Stimulated activated CD8-positive, alpha-beta memory T cell treated with anti-CD3 and anti-CD28 coated beads, Interleukin-7, amount 100 ng/mL, for 4 hours (primary cell): ENCODE measurements at places on chromosomes 4 and X.

DNA sequence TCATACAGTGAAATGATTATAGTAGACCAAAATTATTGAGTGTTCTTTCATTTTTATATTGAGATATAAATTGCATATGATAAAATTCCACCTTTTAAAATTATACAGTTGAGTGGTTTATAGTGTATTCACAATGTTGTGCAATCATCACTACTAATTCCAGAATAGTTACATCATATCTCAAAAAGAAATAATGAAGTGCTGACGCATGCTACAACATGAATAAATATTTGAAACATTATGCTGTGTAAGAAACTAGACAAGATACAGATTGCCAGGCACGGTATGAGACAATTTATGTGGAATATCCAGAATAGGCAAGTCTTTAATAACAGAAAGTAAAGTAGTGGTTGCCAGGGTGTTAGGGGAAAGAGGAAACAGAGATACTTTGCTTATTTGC, 871.7 kb downstream of the FAM133A start:
- DNase-seq = no peak

- DNase-seq = no peak
These were observed 841 bp downstream of the MTNR1A start for GRCh38 chr4:186554539-186554913.

- DNase-seq = no peak
These were observed 252.7 kb downstream of the CENPC start for GRCh38 chr4:67292636-67293035.

GRCh38 chr4:66604192-66604591, 933.9 kb upstream of the EPHA5 start:
- no peak for DNase-seq

DNA sequence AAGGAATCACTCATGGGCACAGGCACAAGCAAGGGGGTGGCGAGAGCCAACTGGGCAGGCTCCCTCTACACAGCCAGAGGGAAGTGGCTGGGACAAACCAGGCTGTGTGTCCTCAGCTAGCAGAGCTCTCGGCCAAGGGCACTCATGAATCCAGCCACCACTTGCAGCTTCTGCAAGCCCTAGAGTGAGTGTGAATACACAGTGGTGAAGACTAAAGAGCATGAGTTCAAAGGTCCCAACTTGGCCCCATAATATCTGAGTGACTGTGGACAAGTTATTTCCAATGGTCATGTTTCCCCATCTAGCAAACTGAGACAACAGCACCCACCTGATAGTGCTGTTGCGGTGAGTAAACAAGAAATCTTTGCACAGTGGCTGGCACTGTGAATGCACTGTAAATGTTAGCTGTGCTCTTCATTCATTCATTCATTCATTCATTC, 51.7 kb downstream of the ADGRG2 start:
- DNase-seq = no peak

DNA sequence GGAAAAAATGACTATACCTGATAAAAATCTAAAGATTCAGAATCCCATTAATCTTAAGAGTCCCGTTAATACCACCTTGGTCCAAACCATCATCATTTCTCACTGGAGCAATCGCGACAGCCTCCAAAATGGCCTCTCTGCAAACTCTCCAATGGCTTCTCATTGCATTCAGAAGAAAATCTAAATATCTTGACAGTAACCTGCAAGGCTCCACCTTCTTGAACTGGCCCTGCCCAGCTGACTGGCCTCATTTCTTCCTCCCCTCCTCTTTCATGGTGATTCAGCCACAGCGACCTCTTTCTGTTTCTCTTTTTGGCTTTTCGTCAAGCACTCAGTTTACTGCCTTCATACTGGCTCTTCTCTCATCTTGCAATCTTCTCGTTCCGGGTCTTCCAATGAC, 56.2 kb upstream of the GPRIN3 start:
- no peak for DNase-seq

- no peak for DNase-seq
These were observed 106.3 kb upstream of the BOD1L1 start for GRCh38 chr4:13733817-13734216.

DNA sequence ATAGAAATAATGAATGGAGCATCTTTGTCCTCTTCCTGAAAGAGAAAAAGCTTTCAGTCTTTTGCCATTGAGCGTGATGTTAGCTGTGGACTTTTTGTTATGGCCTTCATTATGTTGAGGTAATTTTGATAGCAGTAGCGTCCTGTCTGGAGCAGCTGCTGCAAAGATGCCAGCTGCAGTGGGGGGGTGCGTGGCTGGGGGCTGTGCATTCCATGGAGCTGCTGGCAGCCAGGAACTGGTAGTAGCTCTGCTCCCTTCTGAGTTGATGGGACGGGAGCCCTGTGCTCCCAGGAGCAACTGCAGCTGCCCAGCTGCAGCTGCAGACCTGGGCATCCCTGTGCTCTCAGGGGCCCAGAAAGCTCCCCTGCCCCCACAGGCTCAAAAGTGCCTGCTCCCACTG, 50.4 kb downstream of the CCDC160 start:
- DNase-seq = no peak

DNA sequence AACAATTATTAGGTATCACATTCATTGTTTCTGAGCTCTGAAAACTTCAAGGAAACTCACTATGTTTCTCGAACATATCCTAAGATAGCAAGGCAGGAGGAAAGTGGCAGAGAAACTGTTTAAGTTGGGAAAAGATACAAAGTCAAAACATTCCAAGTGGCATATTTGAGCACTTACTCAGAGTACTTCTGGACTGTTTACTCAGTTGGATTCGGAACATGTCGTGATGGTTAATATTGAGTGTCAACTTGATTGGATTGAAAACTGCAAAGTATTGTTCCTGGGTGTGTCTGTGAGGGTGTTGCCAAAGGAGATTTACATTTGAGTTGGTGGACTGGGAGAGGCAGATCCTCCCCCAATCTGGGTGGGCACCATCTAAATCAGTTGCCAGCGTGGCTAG, 298.3 kb downstream of the IL1RAPL2 start:
- DNase-seq = no peak

- no peak for DNase-seq
These were observed 16.1 kb downstream of the CBR4 start for GRCh38 chr4:168993714-168994510.

DNA sequence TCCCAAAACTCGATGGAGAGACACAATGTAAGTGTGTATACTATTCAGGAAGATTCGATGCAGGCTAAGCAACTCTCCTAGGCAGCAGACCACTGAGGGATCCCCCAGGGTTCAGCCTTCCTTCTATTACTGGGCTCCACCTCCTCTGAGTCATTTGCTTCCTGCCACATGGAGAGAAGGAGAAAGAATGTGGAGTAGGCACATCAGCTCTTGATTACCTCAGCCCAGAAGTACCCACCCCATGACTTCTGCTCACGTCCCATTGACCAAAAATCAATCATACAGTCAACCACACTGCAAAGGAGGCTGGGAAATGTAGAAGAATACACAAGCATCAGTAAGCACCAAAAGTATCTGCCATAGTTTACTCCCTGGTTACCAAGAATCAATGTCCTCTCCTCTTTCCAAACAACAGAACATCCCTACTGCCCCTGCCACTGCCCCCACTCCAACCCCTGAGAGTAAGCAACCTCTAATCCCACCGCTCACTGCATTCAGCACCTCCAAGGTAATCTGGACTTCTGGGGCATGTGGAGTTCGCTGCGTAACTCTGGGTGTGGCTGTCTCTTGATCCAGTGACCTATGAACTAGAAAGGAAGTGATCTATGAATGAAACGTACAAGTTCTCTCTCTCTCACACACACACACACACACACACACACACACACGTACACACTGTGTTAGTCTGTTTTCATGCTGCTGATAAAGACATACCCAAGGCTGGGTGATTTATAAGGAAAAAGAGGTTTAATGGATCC, 91.2 kb upstream of the C1QTNF7 start:
- no peak for DNase-seq

DNA sequence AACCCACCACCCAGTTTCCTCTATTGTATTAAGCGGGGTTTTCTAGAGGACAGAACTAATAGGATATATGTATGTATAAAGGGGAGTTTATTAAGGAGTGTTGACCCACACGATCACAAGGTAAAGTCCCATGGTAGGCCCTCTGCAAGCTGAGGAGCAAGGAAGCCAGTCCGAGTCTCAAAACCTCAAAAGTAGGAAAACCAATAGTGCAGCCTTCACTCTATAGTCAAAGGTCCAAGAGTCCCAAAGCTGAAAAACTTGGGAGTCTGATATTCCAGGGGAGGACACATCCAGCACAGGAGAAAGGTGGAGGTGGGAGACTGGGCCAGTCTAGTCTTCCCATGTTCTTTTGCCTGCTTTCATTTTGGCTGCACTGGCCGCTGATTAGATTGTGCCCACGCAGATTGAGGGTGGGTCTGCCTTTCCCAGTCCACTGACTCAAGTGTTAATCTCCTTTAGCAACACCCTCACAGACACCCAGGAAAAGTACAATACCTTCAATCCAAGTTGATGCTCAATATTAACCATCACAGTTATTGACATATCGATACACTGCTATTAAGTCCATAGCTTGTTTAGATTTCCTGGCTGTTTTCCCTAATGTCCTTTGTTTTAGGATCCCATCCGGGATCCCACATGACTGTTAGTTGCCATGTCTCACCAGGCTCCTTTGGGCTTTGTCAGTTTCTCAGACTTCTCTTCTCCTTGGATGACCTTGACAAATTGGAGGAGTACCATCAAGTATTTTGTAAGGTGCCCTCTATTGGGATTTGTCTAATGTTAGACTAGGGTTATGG, 12.2 kb downstream of the UCHL1 start:
- no peak for DNase-seq
